CD4-positive, alpha-beta T cell treated with Interleukin-15 for 4 hours (primary cell): ENCODE measurements at places on chromosomes 5 and 9.

DNA sequence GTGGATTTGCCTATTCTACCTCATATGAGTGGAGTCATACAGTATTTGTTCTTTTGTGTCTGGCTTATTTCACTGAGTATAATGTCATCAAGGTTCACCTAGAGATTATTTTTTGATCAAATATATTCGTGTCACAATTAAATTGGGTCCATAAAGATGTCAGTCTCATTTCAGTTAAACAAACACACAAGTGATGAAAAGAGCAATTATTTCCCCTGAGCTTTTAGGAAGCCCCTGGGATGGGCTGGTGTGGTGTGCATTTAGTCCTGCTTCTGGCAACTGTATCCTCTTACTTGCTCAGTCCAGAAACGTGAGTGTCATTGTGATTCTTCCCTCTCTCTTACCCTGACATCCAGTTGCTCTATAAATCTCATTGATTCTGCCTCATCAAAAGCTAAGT lies 52.8 kb upstream of the CARTPT start:
- no peak for DNase-seq

DNA sequence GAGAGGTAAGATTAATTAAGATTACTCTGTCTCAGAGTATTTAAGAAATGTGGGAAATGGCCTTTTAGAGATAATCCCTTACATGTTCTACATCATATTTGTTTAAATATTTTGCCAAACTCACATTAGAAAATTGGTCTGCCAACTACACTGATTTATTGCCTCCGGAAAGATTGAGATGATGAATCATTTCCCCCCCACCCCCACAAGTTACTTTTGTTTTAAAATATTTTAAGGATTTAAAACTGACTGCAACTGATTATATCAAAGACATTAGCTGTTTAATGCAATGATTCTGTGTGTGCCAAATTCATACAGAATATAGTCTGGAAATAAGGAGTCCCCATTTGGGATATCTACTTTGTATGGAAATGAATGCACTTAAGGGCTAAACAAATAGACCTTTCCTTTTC lies 674.4 kb downstream of the PRR16 start:
- no peak for DNase-seq

GRCh38 chr5:37557734-37558293 lies 178.7 kb downstream of the WDR70 start:
- DNase-seq: no peak

DNA sequence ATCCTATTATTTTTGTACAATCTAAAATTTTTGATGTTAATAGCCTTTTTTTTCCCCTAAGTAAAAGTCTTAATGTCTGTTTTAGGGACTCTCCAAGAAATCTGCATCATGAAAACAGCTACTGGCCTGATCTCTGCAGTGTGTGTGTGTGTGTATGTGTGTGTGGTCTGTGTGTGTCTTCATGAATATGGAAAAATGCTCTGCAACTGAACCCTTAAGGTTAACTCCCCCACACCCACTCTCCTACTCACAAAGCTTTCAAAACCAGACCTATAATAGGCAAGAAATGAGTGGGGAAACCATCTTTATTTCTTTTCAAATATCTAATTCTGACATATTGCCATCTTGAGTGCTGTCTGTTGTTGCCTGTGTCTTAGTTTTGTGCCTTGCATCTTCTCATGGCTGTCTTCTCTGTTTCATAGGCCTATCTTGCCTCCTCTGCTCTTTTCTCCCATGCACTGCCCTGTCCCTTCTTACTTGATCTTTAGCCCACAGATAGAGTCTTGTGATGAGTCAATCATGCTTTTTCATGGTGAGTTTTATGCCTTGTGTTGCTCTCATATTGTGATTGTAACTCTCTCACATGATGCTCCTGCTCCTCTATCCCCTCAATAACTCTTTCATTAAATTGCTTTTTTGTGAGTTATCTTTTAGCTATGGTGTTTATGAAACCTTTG lies 68.3 kb downstream of the CHSY3 start:
- no peak for DNase-seq

- DNase-seq: peak; percentile 59
These were observed 10.0 kb downstream of the TLE4 start for GRCh38 chr9:79581794-79582193.

DNA sequence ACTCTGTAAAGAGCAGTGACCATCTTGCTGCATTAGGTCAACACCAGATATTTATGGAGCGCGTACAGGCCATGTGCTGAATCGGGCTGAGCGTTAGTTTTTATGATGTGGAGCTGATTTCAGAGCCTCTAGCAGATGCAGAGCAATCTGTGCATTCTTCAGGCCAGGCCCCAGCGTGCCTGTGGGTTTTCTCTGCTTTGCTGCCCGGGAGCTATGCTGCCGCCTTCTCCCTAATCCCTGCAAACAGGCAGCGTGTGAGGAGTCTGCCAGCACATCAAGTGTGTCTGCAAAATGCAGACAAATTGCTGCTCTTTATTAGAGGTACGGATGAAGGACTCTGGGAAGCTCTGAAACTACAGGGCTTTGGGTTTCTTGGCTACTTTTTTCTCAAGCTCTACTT lies 170.0 kb downstream of the NTRK2 start:
- DNase-seq: no peak

GRCh38 chr9:13716090-13716489 lies 436.6 kb upstream of the MPDZ start:
- DNase-seq: no peak

GRCh38 chr5:80255431-80255810 lies 427 bp downstream of the SERINC5 start:
- no peak for DNase-seq

GRCh38 chr5:88671505-88672499 lies 211.2 kb downstream of the MEF2C start:
- DNase-seq: no peak

DNA sequence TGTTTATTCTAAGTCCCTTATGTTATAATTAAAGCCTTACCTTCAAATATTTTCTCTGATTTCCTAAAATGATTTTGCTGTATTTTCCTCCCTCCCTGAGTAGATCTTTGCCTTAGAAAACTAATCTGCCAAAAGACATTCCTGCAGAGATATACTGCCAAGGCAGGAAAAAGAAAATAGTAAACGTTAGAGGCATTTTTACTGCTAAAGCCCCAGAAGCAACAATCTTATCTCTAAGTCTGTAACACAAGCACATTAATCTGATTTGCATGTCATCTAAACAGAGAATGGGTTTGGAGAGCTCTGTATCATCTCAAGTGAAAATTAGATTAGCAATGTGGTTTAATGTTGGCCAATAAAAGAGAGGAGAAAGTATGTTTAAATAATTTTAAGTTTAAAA lies 847.7 kb downstream of the MAT2B start:
- no peak for DNase-seq

DNA sequence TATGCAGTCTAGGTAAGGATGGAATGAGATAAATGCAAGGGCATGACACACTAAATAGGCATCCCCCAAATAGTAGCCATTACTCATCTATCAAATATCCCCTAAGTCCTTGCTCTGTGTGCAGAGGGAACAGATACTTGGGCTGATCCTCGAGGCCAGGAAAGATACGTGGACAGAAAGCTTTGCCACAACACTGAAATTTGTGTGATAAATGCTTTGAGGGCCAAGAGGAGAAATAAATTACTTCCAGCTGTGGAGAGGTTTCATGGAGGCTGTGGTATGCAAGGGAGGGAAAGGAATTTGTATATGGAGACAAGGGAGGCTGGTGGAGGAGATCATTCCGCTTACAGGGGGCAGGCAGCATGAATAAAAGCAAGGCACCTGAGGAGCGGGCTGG lies 18.5 kb downstream of the ATOX1 start:
- no peak for DNase-seq

GRCh38 chr9:116280529-116280928 lies 126.9 kb downstream of the PAPPA start:
- DNase-seq: no peak

GRCh38 chr5:143986516-143987212 lies 174.7 kb downstream of the HMHB1 start:
- DNase-seq: no peak

- DNase-seq: peak; percentile 7
These were observed 25.8 kb upstream of the HMCN2 start for GRCh38 chr9:130239741-130240241.

GRCh38 chr5:87661784-87662566 lies 249.2 kb upstream of the CCNH start:
- no peak for DNase-seq

DNA sequence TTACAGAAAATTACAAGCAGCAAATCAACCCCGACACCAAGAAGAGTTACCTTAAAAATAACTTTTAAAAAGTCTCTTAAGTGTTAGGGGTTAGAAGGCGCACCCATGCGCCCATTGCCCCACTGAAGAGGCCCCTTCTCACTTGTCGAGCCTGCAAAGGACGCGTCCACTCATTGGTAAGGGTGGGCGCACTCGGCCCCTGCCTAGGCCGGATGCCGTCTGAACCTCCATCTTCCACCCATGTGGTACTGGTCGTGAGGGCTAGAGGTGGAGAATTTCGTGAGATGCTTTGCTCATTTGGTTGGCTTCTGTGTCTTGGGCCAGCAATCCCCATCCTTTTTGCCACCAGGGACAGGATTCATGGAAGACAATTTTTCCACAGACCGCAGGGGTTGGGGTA lies 27.5 kb upstream of the LRRC14B start:
- DNase-seq: no peak

- DNase-seq: no peak
These were observed 5.4 kb upstream of the CPLANE1 start for GRCh38 chr5:37254581-37254980.

DNA sequence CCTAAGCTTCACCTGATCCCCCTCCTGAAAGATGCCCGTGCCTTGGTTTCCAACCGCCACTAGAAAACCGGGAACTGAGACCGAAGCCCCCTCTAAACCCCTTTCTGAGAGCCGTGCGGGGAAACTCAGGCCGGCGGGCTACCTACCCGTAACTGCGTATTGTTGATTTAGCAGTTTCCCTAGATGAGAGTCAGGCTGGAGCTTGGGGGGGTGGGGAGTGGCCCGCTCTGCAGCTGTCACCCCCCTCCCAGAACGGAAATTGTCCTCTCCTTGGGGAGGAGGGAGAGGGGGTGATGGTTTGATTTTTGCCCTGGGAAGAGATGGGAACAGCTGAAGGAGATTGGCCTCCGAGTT lies 2.5 kb downstream of the CXXC5 start:
- DNase-seq: no peak
